ENCODE measurements at places on chromosomes 1 and 21. TPM values are rescaled to one million over a fixed set of nuclear protein-coding genes. Genes with fewer than 3 reads are reported as not detected.

DNA sequence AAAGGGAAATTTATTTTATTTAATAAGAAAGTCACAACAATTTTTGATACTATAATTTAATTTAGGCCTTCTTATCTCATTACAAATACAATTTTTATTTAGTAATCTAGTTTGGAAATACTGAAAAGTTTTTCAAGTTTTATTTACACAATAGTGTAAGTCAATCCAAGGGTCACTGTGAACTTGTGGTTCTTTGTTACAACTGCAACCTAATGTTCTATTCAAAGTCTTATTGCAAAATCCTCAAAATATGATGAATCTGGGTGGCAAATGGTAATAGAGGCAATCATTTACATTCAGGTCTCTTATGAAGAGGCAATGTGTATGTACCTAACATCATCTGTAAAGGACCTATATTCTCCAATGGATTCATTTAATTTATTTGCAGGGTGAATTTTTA is 421.2 kb downstream of the DPYD start:
- no peak for DNase-seq

DNA sequence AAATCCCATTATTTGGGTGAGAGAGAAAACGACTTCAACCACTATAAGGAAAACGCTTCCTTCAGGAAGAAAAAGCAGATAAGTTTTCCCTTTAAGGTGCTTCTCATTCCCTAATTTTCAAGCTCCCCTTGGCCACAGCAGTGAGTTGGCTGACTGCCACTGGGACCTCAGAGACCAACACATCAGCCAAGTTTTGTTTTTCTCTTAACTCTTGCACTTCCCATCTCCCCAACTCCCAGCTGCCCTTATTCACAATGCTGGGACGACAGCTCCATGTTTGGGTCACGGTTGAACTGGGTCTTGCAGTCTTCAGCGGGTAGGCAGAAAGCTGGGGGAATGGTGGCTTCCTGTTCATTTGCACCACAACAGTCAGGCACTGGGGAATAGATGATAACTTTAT is 18.9 kb downstream of the SGIP1 start:
- DNase-seq: no peak

DNA sequence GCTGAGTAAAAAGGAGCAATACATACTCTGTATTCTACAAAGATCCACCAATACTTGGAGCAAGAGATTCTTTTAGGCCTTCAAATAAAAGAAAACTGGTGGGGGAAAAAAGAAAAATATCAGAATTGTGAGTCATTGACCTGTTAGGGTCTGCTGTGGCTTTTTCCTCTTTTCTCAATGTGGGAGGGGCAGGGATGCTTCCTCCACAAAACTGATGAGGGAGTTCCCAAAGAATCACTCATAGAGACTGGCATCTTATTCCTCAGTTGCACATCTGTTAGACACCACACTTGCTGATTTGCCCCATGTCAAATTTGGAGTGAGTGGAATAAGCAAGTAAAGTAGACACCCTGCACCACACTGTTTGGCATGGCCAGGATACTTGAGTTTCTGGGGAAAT is 16.6 kb downstream of the C1orf141 start:
- DNase-seq: no peak

- no peak for DNase-seq
Measured at GRCh38 chr1:2039251-2039650, 11.0 kb upstream of the PRKCZ start.

GRCh38 chr1:60431593-60431992 is 358.0 kb upstream of the C1orf87 start:
- no peak for DNase-seq

DNA sequence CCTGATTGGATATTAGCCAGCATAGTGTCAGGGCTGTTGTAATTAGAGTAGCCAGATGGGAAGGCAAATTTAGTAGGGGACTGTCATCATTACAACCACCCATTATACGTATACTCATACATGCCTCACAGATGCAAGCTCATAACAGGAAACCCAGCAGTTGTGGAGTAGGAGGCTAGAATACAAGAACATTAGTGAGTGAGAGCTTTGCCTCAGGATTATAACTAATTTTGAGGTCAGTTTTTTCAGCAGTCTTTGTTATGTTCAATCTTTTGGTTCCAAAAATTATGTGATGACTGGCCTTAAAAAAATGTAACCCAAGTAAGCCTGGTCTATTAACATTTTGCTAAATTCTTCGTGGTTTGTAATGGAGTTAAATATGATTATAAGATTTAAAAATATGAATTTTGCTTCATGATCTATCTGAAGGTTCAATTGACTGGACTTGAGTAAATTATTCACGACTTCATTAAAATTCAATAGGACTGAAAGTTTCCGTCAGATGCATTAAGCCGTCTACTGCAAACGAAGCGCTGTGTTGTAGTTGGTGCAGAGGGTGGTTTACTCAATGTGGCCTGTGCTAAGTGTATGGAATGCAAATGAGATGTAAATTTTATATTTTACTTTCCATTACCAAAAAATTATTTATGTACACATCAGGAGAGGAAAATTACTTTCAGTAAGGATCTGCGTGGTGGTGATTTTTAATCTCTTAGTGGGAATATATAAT is 48.8 kb downstream of the KCNK1 start:
- DNase-seq: no peak

GRCh38 chr1:23593042-23593521 is 33.8 kb upstream of the ID3 start:
- DNase-seq: no peak

DNA sequence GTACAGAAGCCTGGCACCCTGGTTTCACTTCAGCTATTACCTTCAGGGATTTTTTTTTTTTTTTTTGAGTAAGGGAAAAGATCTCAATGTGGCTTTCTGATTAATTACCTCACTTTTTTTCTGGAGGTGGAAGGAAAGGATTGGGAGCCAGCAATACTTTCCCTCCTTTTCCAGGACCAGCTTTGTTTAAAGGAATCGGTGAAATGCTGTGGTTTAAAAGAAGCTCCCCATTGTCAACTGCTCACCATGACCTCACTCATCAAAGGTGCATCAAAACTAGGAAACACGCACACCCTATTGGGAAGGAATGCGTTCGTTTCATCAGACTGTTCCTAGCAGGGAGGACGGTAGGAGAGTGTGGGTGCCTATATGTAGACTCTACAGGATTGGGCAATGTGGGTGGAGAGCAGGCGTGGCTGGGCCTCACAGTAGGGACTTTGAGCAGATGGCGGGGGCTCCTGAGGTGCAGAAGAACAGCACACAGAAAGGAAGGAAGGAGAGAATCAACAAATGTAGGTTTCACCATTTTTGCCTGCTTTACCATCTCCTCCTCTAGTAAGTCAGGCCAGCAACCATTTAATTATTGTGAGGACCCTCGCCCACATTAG is 13.0 kb downstream of the PHGDH start:
- no peak for DNase-seq

DNA sequence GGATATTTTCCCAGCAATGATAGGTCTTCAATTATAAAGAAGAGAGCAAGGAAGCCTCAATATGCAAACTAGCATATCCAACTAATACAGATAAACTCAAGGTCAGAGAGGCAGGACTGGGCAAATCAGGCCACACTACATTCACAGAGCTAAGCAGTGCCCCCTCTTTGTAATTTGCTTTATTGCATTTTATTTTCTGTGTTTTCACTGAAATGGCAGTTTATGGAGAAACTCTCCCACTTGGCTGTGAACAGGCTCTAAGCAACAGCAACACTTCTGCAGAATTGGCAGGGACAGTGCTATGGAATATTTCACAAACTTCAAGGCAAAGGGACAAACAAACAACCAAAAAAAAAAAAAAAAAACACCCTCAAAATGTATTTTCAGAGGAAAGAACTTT is 93.4 kb upstream of the SOD1 start:
- DNase-seq: no peak

GRCh38 chr1:112027696-112028095 is 38.2 kb upstream of the KCND3 start:
- no peak for DNase-seq

GRCh38 chr1:27366113-27366410 is 699 bp downstream of the MAP3K6 start:
- peak; percentile 69 for DNase-seq

GRCh38 chr1:213419401-213420030 is 368.5 kb downstream of the RPS6KC1 start:
- no peak for DNase-seq

- no peak for DNase-seq
Measured at GRCh38 chr1:42172381-42173133, 8.0 kb upstream of the GUCA2A start.

NR1I3 gene
- not detected for total RNA-seq

AIRE gene
- 0.24 TPM for total RNA-seq

FCER1G gene
- total RNA-seq: 1.7 TPM

RCSD1 gene
- 531 TPM for total RNA-seq

RBM34 gene
- total RNA-seq: 131 TPM

COL11A1 gene
- not detected for total RNA-seq

MAP3K7CL gene
- total RNA-seq: 10.1 TPM
